Neuronal stem cell (in vitro differentiated cells): ENCODE measurements at places on chromosomes 1 and 21.

- H3K4me1 ChIP-seq: no peaks in the 10 kb centered on the region
- H3K36me3 ChIP-seq: no peaks in the 10 kb centered on the region
- H3K27ac ChIP-seq: no peak overlapping the region
- no peak for DNase-seq
Measured at GRCh38 chr1:13996334-13996733, 296.3 kb downstream of the PRDM2 start.

GRCh38 chr1:24874611-24875234, 55.4 kb downstream of the RUNX3 start:
- no peaks in the 10 kb centered on the region for H3K36me3 ChIP-seq
- no peak overlapping the region for H3K27ac ChIP-seq
- peaks cover 6% of the 10 kb centered on the region for H3K4me1 ChIP-seq
- no peak for DNase-seq

DNA sequence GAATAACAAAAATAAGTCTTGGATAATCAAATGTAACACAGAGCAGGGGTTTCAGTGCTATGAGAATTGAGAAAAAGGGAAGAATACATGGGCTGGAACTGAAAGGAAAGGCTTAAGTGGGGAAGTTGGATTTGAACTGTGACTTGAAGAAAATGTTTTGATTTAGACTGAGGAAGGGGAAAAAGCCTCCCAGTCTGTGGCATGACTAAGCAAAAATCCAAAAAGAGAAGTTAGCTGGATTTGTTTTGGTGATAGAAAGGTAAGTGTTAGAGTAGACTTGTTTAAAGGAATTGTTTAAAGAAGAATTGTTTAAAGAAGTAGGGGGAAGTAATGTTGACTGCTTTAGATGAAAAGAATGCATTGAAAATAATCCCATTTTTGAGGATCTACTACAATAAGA, 46.0 kb downstream of the KCNK2 start:
- no peaks in the 10 kb centered on the region for H3K36me3 ChIP-seq
- H3K4me1 ChIP-seq: no peaks in the 10 kb centered on the region
- DNase-seq: no peak
- H3K4me3 ChIP-seq: no peak overlapping the region

GRCh38 chr1:116989835-116990234, 11.7 kb upstream of the CD101 start:
- H3K4me1 ChIP-seq: peaks cover 4% of the 10 kb centered on the region
- no peak overlapping the region for H3K4me3 ChIP-seq
- H3K27ac ChIP-seq: no peak overlapping the region

- H3K36me3 ChIP-seq: no peaks in the 10 kb centered on the region
- no peak for DNase-seq
Measured at GRCh38 chr1:59113876-59114457, 182.9 kb upstream of the FGGY start.

DNA sequence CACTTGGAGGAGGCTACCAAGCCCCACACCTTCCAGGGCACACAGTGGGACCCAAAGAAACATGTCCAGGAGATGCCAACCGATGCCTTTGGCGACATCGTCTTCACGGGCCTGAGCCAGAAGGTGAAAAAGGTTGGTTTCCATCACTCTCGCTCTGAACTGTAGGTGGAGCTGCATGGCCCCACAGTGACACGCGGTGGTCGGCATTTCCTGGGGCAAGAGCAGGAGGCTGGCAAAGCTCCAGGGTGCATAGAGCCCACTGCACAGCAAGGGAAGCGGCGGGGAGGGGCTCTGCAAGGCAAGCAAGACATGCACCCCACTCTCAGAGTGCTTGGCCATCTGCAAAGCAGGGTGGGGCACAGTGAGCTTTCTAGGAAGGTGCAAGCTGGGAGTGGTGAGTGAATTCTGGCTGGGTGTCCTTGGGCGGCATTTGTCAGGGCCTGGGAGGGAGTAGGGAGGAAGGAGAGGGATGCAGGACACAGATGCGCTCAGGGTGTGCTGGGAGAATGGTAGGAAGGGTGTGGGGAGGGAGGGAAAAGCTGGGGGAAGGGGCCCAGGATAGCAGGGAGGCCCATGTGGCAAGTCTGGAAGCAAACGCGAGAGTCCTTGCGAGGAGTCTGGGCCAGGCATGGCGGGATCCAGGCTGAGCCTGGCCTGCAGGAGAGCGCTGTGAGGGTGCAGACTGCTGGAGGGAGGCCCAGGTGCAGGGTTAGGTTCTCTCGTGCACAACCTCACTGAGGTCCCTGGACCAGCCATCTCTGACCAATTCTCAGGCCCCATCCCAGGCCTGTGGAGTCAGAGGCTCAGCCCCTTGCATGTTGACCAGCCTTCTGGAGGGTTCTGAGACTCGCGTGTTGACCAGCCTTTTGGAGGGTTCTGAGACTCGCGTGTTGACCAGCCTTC, 11.0 kb downstream of the TRPM2 start:
- peaks cover 8% of the 10 kb centered on the region for H3K27me3 ChIP-seq
- DNase-seq: no peak
- no peaks in the 10 kb centered on the region for H3K4me1 ChIP-seq
- H3K27ac ChIP-seq: no peak overlapping the region
- no peaks in the 10 kb centered on the region for H3K36me3 ChIP-seq

DNA sequence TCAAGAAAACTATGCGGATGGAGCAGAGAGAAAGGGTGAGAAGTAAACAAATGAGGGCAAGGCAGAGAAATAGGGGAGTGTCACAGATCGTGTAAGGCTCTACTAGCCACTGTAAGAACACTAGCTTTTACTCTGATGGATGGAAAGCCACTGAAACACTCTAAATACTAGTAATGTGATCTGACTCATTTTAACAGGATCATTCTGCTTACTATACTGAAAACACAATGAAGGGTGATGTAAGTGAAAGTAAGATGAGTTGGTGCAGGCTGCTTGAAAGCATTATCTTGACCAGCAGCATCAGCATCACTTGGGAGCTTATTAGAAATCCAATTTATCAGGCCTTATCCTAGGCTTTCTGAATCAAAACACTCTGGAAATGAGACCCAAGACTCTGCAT, 32.7 kb downstream of the TUT4 start:
- no peak for DNase-seq
- H3K4me3 ChIP-seq: no peak overlapping the region
- no peak overlapping the region for H3K27ac ChIP-seq
- H3K27me3 ChIP-seq: no peaks in the 10 kb centered on the region
- H3K4me1 ChIP-seq: no peaks in the 10 kb centered on the region

GRCh38 chr1:201655910-201656309, 117.0 kb downstream of the NAV1 start:
- peaks cover 16% of the 10 kb centered on the region for H3K4me1 ChIP-seq
- H3K4me3 ChIP-seq: no peak overlapping the region
- DNase-seq: no peak
- H3K36me3 ChIP-seq: no peaks in the 10 kb centered on the region
- H3K27ac ChIP-seq: no peak overlapping the region

GRCh38 chr1:23522244-23522982, 8.6 kb downstream of the E2F2 start:
- peaks cover 5% of the 10 kb centered on the region for H3K4me1 ChIP-seq
- H3K4me3 ChIP-seq: no peak overlapping the region
- no peaks in the 10 kb centered on the region for H3K27me3 ChIP-seq
- peaks cover 16% of the 10 kb centered on the region for H3K36me3 ChIP-seq

GRCh38 chr1:42999308-42999707, 40.6 kb upstream of the SLC2A1 start:
- H3K36me3 ChIP-seq: no peaks in the 10 kb centered on the region
- no peaks in the 10 kb centered on the region for H3K4me1 ChIP-seq
- H3K27ac ChIP-seq: no peak overlapping the region
- DNase-seq: no peak
- H3K27me3 ChIP-seq: no peaks in the 10 kb centered on the region

DNA sequence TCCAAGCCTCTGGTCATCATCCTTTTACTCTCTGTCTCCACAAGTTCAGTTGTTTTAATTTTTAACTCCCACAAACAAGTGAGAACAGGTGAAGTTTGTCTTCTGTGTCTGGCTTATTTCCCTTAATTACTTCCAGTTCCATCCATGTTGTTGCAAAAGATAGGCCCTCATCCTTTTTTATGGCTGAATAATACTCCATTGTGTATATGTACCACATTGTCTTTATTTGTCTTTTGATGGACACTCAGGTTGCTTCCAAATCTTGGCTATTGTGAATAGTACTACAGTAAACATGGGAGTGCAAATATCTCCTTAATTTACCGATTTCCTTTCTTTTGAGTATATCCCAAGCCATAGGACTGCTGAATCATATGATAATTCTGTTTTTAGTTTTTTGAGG, 262.5 kb downstream of the HHAT start:
- no peak overlapping the region for H3K4me3 ChIP-seq
- H3K4me1 ChIP-seq: peaks cover 5% of the 10 kb centered on the region
- H3K27ac ChIP-seq: no peak overlapping the region

- H3K27me3 ChIP-seq: no peaks in the 10 kb centered on the region
- H3K36me3 ChIP-seq: no peaks in the 10 kb centered on the region
- H3K27ac ChIP-seq: no peak overlapping the region
- no peak for DNase-seq
- no peaks in the 10 kb centered on the region for H3K4me1 ChIP-seq
Measured at GRCh38 chr21:24112020-24112419, 1495.3 kb downstream of the MRPL39 start.

GRCh38 chr1:201383647-201384405, 6.3 kb upstream of the TNNT2 start:
- H3K27me3 ChIP-seq: no peaks in the 10 kb centered on the region
- peaks cover 13% of the 10 kb centered on the region for H3K4me1 ChIP-seq
- H3K36me3 ChIP-seq: no peaks in the 10 kb centered on the region
- H3K4me3 ChIP-seq: no peak overlapping the region
- no peak for DNase-seq

DNA sequence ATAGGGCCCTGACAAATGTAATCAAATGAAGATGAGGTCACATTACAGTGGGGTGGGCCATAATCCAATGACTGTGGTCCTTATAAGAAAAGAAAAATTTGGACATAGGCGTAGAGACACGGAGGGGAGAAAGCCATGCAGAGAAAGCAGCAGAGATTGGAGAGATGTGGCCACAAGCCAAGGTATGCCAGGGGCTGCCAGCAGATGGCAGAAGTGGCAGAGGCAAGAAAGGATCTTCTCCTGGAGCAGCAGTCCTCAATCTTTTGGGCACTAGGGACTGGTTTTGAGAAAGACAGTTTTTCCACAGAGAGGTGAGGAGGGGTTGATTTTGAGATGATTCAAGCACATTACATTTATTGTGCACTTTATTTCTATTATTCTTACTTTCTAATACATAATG, 355.1 kb downstream of the NPHP4 start:
- H3K4me1 ChIP-seq: no peaks in the 10 kb centered on the region
- no peaks in the 10 kb centered on the region for H3K27me3 ChIP-seq
- no peak overlapping the region for H3K27ac ChIP-seq
- no peak for DNase-seq
